ENCODE measurements at places on chromosomes 3 and 15.
A peak's percentile ranks its signal among the peaks of the same experiment; 100 is the strongest.

DNA sequence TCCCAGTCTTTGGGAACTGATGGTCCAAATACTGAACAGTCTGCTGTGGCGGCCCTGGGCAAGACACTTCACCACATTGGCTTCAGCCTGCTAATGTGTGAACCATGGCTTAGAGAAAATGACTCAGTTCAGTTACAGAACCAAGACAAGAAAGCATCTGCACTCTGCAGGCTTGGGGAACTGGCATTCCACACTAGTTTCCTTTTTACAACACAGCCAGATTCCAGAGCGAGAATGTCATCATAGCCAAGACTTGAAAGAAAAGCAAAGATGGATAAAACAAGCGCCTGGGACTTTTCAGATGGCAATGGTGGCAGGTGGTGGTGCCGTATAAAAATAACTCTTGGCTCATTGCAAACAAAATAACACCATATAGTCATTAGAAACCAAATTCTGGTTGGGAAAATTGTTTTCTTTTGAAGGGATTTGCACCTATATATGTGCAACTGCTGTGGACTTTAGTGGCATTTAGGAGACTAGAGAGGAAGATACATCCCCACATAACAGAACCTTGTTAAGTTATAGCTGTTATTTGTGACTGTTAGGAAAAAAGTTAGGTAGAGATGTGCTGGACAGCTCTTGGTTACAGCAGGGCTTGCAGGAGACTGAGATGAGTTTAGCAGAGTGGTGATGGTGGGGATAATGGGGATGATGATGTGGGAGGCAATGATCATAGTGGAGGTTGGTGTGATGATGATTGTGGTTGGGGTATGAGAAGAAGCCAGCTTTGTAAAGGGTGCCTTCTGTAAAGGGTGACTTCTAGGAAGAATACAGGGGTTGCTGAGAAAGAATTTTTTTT, 273.6 kb downstream of the THRB start:
- DNase-seq = peak; percentile 94

DNA sequence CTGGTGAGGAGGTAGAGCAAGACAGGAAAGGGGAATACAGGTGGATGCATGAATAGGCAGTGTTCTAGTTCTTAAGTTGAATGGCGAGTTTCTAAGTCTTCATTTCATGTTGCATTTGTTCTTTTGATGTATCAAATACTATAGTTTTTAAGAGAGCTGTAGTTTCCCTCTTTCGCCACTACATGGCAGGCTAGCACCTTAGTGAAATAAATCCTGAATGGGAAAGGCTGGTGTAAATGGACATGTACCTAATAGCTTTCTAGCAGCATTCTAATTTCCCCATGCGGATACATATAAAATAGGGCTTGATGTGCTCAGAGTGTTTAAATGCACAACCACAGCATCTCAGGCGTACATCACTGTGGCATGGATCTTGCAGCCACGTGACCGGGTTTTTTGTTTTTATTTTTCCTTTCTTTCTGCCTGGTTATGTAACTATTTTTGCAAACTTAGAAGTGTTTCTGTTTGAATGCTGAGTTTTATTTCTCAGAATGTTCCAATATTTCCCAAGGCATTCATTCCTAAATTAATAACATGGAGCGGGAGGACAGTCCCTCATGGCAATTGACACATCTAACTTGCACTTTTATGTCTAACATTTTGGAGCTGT, 23.5 kb upstream of the CLN6 start:
- peak; percentile 94 for DNase-seq

DNA sequence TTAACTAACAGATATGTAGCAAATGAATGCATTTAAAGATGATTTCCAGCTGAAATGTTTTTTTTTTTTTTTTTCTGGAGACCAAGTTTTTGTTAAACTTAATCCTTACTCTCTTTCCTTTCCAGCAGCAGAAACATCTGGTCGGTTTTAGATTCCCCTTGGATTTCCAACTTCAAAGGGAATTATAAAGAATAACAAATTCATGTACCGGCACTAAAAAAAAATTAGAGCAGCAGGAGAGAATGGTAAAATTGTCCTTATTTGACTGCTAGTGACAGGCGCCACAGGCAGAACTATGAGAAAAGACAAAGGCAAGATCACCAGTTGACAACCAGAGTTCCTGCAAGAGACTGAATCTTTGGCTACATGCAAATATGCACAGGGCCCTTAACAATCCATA, 393.3 kb downstream of the TIGIT start:
- no peak for DNase-seq

GRCh38 chr3:184335661-184336546, 1.5 kb upstream of the FAM131A start:
- peak; percentile 83 for DNase-seq

GRCh38 chr3:51943451-51944391, 1.6 kb downstream of the PARP3 start:
- DNase-seq = no peak

DNA sequence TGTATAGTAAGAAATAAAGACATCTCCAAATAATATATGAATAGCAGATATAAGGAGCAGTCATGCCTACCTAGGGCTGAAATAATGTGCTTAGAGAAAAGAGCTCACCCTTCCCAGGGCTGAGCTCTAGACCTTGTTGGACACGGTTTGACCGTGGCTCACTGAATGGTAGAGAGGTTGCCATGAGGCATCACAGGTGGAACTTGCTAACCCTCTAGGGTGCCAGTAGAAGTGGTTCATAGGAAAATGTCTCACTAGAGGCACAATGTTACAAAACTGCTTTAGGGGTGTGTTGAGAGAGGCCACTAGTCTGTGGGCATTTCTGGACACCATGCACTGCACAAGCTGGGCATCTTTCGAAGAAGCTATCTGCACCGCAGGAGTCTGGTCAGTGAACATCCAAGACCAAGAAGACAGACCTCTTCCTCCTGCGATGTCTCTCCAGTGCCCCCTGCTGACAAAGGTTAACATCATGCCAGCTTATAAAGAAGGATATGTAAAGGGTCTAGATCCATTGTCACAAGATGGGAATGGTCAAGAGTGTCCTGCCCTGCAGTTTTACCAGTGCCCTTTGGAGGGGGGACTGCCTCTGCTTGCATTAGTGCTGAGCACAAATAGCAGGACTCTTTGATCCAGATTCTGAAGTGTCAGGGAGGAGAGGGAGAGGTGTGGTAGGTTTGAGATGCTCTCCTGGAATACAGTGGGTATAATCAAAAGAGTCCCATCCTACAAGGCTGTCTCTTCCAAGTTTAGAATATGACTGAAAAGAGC, 266.8 kb downstream of the ZNF385D start:
- DNase-seq = peak; percentile 72

DNA sequence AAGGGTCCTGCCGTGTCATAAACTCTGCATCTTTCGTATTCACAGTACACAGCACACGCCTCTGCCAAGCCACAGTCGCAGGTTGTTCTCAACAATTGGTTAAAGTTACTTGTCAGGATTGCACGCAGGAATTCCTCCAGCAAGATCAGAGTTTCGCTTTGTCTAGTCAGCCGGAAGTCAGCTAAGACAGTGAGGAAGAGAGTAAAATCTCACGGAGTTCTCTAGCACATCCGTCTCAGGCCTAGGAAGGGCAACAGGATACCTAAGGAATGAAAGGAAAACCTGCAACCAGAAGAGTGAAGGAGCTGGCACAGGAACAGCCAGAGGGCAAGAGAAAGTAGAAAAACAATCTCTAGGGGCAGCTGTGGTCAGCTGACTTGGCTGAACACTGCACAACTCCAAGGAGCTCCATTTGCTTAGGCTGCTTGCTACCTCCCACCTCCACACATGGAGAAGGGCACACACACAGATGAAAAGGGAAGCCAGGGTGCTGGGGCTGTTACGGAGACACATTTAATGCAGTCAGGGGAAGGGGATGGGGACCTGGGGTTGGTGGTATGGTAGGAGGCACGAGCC, 23.7 kb downstream of the RORA start:
- DNase-seq = peak; percentile 61

DNA sequence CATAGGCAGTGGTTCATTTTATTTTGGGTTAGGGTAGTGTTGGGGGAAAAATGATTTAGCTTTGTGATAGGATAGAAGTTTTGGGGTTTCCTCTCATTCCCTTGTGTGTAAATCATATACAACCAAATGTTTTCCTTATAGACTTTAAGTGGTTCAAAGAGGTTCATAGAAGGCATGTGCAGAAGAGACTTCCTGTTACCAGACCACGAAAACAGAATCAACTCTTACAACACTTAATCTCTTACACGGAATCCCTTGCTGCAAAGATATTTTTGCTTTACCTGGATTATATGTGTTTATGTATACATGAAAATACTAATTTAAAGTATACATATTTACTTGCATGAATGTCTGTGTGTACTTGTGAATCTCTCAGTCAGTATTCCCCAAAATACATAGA, 2.9 kb downstream of the TMOD2 start:
- no peak for DNase-seq
